CD4-positive, CD25-positive, alpha-beta regulatory T cell (primary cell): ENCODE measurements at places on chromosomes 7 and 10. TPM values are rescaled to one million over a fixed set of nuclear protein-coding genes. Genes with fewer than 3 reads are reported as not detected.

The CCDC3 gene
- total RNA-seq = 0.15 TPM

The ST8SIA6 gene
- 10.8 TPM for total RNA-seq

DNA sequence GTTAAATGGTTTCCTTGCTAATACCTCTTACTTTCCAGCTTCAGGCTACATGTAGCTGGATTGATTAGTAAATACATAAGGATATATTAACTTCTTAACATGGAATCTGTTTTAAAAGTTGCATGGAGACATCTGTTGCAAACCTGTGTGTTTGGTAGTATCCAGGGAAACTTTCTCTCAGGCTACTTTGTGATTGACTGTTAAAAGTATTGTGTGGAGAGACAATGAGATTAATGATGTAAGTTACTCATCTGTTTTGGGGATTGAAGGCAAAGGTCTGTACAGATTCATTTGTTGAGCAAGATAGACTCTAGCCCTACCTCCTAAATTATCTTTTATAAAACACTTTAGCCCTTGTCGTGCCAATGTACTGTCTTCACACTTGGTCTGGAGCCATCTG is 6.6 kb downstream of the CREB5 start:
- no peak for DNase-seq
- no peaks in the 10 kb centered on the region for H3K4me1 ChIP-seq
- no peak overlapping the region for H3K4me3 ChIP-seq
- H3K27me3 ChIP-seq = peaks cover 14% of the 10 kb centered on the region
- H3K27ac ChIP-seq = no peak overlapping the region

The CRHR2 gene
- total RNA-seq = not detected

DNA sequence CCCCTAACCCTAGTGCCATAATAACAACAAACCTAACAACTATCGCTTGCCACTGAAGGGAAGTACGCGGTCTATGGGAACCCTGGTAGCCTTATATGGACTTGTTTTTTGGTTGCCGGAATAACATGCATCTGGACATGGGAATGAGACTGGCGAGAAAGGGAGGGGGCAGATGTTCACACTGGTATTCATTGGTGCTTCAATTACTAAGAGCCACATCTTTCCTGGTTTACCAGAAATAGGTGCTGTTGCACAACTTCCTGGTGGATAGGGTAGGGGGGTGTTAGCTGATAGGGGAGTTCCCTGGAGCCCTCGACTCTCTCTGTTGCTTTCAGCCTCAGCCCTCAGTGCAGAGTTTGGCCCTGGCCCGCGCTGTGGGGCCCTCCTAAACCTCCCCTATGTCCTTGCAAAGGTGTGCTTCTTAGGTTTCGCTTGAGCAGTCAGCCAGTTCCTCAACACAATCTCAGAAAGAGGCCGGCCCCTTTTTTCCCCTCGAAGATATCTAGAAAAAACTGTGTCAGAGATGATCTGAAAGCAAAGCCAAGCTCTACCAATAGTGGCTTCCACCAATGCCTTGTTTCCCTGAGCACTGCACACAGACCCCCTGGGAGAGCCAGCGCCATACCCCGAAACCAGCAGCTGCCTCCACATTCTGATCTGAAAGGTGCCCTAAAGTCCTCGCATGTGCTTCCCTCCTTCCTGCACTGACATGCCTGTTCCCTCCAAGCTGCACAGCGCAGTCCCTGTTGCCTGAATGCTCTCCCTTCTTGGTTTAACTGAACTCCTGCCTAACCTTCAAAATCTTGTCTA is 13.5 kb downstream of the TBXAS1 start:
- DNase-seq = no peak
- H3K36me3 ChIP-seq = no peaks in the 10 kb centered on the region
- H3K4me1 ChIP-seq = no peaks in the 10 kb centered on the region
- no peaks in the 10 kb centered on the region for H3K27me3 ChIP-seq
- H3K27ac ChIP-seq = no peak overlapping the region
